ENCODE measurements at places on chromosomes 4 and X.

DNA sequence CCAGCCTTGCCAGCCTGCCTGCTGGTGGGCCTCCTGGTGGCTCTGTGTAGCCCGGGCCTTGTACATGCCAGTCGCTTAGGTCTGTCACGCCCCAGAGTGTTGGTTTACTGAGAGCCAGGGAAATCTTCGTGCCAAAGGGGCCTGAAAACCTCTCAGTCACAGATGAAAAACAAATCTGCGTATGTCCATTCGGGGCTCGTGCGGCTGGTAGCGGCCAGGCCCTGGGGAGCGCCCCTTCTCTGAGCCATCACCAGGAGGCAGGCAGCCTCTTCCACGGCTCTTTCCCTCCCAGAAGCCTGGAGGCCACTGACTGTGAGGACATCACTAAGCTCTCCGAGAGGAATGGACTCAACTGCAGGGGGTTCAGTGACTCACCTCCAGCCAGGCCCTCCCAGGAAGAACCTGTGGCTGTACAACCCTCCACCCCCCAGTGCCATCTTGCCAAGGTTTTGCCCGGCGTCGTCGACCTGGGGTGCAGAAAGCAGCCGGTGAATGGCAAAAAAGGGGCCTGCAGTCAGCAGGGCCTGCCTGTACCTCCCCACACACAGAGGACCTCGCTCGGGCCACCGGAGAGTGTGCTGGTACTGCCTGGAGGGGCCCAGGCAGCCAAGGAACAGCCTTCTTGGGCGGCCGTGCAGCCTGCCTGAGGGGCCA is 162.2 kb downstream of the BCOR start:
- H3K36me3 ChIP-seq: no peaks in the 10 kb centered on the region
- H3K4me3 ChIP-seq: no peak overlapping the region
- H3K4me1 ChIP-seq: peaks cover 23% of the 10 kb centered on the region
- no peaks in the 10 kb centered on the region for H3K27me3 ChIP-seq
- no peak for DNase-seq
- H3K27ac ChIP-seq: peak overlapping the region; percentile 84

DNA sequence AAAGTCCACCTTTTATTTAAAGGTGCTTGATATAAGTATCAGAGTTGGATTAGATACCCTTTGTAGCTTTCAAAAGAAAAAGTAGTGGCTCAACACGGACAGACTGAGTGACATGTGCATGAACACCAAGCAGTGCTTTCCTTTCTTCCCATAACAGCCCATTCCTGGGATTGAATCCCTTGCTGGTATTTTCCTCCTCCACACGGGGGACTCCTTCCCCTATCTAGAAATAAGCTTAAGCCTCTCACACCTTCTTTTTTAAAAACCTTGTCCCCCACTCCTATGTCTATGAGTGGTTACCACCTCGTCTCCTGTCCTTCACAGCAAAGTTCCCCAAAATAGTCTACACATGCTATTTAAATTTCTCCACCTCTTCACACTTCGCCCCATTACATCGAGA is 5.1 kb downstream of the AP1S2 start:
- no peaks in the 10 kb centered on the region for H3K27me3 ChIP-seq
- H3K4me1 ChIP-seq: peaks cover 26% of the 10 kb centered on the region
- no peak overlapping the region for H3K27ac ChIP-seq
- DNase-seq: no peak
- no peak overlapping the region for H3K4me3 ChIP-seq

GRCh38 chr4:166895771-166896170 is 338.5 kb downstream of the SPOCK3 start:
- DNase-seq: no peak
- H3K4me3 ChIP-seq: no peak overlapping the region
- no peak overlapping the region for H3K27ac ChIP-seq
- no peaks in the 10 kb centered on the region for H3K27me3 ChIP-seq
- no peaks in the 10 kb centered on the region for H3K4me1 ChIP-seq

DNA sequence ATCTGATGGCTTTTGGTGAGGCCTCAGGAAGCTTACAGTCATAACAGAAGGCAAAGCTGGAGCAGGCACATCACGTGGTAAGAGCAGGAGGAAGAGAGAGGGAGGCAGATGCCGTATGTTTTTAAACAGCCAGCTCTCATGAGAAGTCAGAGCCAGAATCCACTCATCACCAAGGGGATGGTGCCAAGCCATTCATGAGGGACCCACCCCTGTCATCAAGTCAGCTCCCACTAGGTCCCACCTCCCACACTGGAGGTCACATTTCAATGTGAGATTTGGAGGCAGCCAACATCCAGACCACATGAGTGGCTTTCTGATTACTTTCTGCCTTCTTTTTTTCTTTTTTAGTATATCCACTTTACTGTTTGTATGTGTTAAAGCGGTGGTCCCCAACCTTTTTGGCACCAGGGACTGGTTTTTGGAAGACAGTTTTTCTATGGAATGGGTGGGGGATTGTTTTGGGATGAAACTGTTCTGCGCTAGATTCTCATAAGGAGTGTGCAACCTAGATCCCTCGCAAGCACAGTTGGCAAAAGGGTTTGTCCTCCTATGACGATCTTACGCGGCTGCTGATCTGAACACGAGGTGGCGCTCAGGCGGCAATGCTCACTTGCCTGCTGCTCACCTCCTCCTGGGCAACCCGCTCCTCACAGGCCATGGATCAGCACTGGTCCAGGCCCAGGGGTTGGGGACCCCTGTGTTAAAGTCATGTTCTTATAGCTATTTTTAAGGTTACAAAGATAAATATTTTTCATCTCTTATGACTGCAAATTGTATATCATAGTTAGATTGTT is 61.7 kb downstream of the SLIT2 start:
- H3K36me3 ChIP-seq: no peaks in the 10 kb centered on the region
- no peak overlapping the region for H3K27ac ChIP-seq
- H3K4me1 ChIP-seq: no peaks in the 10 kb centered on the region
- H3K27me3 ChIP-seq: no peaks in the 10 kb centered on the region
- peak; percentile 20 for DNase-seq
- no peak overlapping the region for H3K4me3 ChIP-seq

DNA sequence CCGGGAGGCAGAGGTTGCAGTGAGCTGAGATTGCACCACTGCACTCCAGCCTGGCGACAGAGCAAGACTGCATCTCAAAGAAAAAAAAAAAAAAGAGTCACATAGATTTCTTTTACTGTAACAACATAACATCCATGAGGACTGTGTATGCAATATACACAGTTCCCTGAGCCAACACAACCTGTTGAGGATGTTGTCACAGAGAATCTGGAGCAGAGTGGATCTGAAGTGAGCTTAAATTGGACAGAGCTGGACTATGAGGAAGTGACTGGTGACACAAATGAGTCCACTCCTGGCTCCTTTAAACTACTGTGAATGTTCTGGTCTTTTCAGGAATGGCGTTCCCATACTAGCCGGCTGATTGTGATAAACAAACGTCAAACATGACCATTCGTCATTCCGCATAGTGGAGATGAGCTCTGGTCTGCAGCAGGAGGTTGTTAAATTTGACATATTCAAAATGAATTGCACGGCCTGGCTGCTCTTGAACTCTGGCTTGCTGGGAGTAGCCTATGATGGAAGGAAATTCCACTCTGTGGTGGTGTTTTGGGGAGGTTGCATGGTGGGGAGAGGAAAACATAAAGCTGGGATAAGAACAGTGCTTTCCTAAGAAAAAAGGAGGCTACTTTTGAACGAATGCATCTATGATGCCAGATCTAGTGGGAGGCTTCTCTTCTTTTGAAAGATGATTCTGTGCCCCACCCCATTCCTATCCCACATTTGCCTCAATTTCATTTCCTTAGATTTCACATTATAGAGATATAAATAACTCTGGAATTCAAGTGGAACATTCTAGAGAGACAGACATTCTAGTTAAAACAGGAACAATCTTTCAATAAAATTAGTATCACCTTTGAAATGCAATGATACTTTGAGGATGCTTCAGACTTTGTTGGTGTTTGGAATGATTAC is 149.5 kb downstream of the SHROOM3 start:
- peaks cover 42% of the 10 kb centered on the region for H3K27me3 ChIP-seq
- no peaks in the 10 kb centered on the region for H3K36me3 ChIP-seq
- DNase-seq: no peak

DNA sequence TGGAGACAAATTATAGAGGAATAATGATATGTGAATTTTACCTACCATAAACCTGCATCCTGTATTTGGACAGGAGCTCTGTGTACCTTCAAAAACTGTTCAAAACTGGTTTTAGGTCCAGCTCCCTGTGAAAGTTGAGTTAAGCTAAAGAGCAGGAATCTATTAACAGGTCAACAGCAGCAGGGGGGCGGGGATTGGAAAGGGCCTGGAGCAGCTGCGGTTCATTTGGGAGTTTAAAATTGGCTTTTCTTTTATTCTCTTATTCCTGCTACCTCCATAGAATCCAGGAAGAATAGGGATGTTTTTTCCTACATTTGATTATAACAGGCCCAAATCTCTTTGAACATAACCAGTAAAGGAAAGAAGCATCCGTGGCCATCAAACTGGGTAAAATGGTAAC is 23.8 kb downstream of the SHROOM3 start:
- H3K36me3 ChIP-seq: no peaks in the 10 kb centered on the region
- H3K4me3 ChIP-seq: no peak overlapping the region
- H3K4me1 ChIP-seq: no peaks in the 10 kb centered on the region
- DNase-seq: no peak
- H3K27ac ChIP-seq: no peak overlapping the region
- no peaks in the 10 kb centered on the region for H3K27me3 ChIP-seq

GRCh38 chr4:156190615-156191014 is 236.9 kb upstream of the CTSO start:
- H3K4me1 ChIP-seq: no peaks in the 10 kb centered on the region
- no peak overlapping the region for H3K27ac ChIP-seq
- H3K36me3 ChIP-seq: no peaks in the 10 kb centered on the region

- no peaks in the 10 kb centered on the region for H3K4me1 ChIP-seq
- H3K4me3 ChIP-seq: no peak overlapping the region
- no peaks in the 10 kb centered on the region for H3K36me3 ChIP-seq
- H3K27me3 ChIP-seq: no peaks in the 10 kb centered on the region
- H3K27ac ChIP-seq: no peak overlapping the region
These were observed 1109.0 kb upstream of the IGFBP7 start for GRCh38 chr4:58219179-58219578.

DNA sequence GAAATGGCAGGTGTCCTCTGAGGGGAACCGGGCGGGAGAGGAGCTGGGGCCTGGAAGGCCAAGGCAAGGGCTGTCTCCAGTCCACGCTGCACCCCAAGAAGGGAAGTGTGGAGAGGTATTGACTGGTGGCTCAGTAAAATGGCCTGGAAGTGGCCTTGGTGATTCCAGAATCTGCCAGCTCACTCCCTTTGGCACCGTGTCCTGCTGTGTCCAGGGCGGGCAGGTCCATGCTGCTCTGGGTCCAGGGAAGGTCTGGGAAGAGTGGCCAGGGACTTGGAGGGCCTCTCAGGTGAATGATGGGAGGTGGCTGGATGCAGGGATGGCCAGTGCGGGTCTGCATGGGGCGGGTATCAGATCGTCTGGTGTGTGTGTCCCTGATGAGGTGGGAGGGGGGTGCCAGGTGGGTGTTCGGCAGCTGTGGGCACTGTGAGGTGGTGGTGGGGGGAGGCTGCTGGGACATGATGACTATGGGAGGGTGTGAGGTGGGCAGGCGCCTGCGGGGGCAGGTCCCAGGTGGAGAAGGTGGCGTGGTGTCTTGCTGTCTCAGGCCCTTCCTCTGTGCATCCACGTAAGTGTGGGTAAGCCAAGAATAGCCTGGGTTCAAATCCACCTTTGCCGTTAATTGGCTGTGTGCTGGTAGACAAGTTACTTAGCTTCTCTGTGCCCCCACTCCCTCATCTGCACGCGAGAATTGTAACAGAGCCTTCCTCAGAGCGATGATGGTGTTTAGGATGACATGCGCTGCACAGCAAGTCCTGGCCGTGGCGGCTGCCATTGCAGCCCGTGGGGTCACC is 17.7 kb downstream of the RGS12 start:
- no peak for DNase-seq
- no peak overlapping the region for H3K4me3 ChIP-seq
- H3K36me3 ChIP-seq: no peaks in the 10 kb centered on the region
- no peak overlapping the region for H3K27ac ChIP-seq

DNA sequence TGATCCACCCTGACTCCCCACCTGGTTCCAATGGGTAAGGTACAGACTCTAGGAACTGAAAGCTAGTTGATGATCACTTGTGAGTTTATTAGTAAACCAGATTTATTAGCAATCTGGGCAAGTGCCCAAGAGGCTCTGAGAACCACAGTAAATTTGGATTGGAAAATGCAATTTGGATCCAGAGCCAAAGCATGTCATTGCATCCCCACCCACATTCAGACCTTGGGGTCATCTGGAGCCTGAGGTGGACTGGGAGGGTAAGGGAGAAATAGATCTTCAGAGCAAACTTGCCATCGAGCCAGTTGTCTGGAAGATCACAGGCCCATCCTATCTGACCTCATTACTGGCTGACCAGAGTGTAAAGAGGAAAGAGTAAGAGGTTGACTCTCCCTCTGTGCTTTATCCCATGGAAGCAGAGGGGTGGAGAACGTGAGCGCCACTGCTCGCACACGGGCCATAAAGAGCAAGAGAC is 78.7 kb upstream of the RASGEF1B start:
- no peak for DNase-seq
- no peaks in the 10 kb centered on the region for H3K36me3 ChIP-seq
- H3K27ac ChIP-seq: no peak overlapping the region
- H3K27me3 ChIP-seq: no peaks in the 10 kb centered on the region
- H3K4me1 ChIP-seq: peaks cover 5% of the 10 kb centered on the region
- H3K4me3 ChIP-seq: no peak overlapping the region

- H3K4me3 ChIP-seq: no peak overlapping the region
- H3K27ac ChIP-seq: no peak overlapping the region
- peaks cover 45% of the 10 kb centered on the region for H3K4me1 ChIP-seq
- no peak for DNase-seq
- peaks cover 8% of the 10 kb centered on the region for H3K36me3 ChIP-seq
These were observed 33.5 kb downstream of the ARHGEF9 start for GRCh38 chrX:63751481-63751880.

- H3K27me3 ChIP-seq: no peaks in the 10 kb centered on the region
- H3K4me1 ChIP-seq: peaks cover 9% of the 10 kb centered on the region
- no peak overlapping the region for H3K4me3 ChIP-seq
- no peak overlapping the region for H3K27ac ChIP-seq
These were observed 55.2 kb downstream of the TBC1D14 start for GRCh38 chr4:6964858-6965257.

- no peaks in the 10 kb centered on the region for H3K4me1 ChIP-seq
- no peak overlapping the region for H3K4me3 ChIP-seq
- H3K36me3 ChIP-seq: no peaks in the 10 kb centered on the region
- DNase-seq: no peak
- no peak overlapping the region for H3K27ac ChIP-seq
- no peaks in the 10 kb centered on the region for H3K27me3 ChIP-seq
These were observed 131.1 kb upstream of the NR3C2 start for GRCh38 chr4:148573296-148573695.

GRCh38 chr4:102541697-102542096 is 40.5 kb downstream of the NFKB1 start:
- peak; percentile 30 for DNase-seq
- peaks cover 32% of the 10 kb centered on the region for H3K4me1 ChIP-seq
- peak overlapping the region; percentile 4 for H3K27ac ChIP-seq
- no peaks in the 10 kb centered on the region for H3K27me3 ChIP-seq
- H3K36me3 ChIP-seq: peaks cover 56% of the 10 kb centered on the region
- no peak overlapping the region for H3K4me3 ChIP-seq

- DNase-seq: peak; percentile 4
- H3K4me1 ChIP-seq: no peaks in the 10 kb centered on the region
- no peaks in the 10 kb centered on the region for H3K36me3 ChIP-seq
- no peaks in the 10 kb centered on the region for H3K27me3 ChIP-seq
These were observed 105.0 kb downstream of the HMX1 start for GRCh38 chr4:8766610-8767009.
